Right lobe of liver (tissue), 6 donors: ENCODE measurements at places on chromosomes 11 and 22.

DNA sequence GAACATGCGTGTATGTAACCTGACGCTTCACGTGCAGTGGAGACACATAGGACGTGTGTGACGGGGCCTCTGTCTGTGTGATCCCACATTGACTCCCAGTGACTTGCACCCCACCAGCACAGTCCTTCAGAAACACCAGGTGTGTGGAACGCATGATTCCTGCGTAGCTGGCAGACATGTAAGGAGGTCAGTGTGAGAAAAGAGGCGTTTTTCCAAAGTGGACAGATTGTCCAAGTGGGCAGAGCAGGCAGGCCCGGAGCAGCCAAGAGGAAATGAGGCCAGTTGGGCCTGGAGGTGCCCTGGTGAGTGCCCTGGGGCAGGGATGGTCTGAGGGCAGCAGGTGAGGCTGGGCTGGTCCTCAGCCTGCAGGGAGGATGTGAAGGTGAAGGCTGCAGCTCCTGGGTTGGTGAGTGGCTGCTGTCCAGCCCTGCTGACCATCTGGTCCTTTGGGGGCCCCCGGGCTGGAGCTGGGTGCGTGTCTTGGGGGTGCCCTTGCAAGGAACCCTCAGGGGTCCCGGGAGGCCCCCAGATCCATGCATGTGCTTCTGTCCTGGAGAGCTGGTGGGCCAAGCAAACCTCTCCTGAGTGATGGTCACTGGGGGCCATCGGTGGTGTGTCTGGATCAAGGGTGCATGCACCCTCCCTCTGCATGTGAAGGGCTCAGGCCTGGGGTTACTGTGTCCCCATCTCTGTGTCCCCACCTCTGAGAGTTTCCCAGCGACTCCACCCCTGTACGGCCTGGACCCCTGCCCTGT lies 26.6 kb downstream of the SHANK3 start:
- H3K4me3 ChIP-seq: no peak overlapping the region
- H3K27me3 ChIP-seq: no peaks in the 10 kb centered on the region
- peak; percentile 72 for DNase-seq
- H3K27ac ChIP-seq: peak overlapping the region; percentile 96
- H3K36me3 ChIP-seq: no peaks in the 10 kb centered on the region
- H3K4me1 ChIP-seq: no peaks in the 10 kb centered on the region

- H3K27ac ChIP-seq: no peak overlapping the region
- DNase-seq: no peak
- no peaks in the 10 kb centered on the region for H3K27me3 ChIP-seq
- H3K4me3 ChIP-seq: no peak overlapping the region
- H3K36me3 ChIP-seq: no peaks in the 10 kb centered on the region
Measured at GRCh38 chr11:6542727-6543126, 45.6 kb downstream of the DNHD1 start.

- DNase-seq: no peak
- no peaks in the 10 kb centered on the region for H3K36me3 ChIP-seq
- no peaks in the 10 kb centered on the region for H3K27me3 ChIP-seq
- no peaks in the 10 kb centered on the region for H3K4me1 ChIP-seq
Measured at GRCh38 chr22:39284142-39284980, 35.1 kb downstream of the RPL3 start.

DNA sequence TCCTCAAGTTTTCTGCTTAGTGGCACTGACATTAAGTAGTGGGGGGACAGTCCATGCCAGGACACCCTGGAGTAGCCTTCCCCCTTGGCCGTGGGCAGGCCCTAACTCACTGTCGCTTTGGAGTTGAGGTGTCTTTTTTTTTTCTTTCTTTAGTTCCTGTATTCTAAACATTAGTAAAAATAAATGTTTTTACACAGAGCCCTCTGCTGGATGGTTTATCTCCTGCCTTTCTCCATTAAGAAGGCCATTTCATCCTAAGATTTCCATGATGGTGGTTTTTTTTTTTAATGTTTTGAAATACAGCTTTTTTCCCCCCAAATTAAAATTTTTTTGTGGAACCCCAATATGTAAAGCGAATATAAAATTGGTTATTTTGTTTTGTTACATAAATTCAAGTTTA lies 1.8 kb upstream of the TIGD3 start:
- H3K36me3 ChIP-seq: peaks cover 45% of the 10 kb centered on the region
- H3K4me1 ChIP-seq: no peaks in the 10 kb centered on the region
- no peaks in the 10 kb centered on the region for H3K27me3 ChIP-seq
- no peak for DNase-seq
- no peak overlapping the region for H3K4me3 ChIP-seq

DNA sequence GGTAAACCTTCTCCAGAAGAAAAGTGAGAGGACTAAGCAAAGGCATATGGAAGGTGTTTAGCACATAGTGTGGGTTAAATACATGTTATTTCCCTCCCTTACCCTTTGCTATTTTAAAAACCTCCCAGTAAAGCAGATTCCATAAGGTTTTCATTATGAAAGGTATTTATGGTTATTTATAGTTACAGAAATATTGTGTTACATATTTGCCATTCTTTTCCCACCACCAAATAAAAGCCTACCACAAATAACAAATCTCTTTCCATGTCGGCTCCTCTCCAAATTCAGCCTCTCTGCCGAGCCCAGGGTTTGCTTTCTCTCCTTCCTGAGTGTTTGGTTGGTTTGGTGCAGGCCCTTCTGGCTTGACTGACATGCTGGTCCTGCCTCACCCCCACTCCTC lies 64.4 kb downstream of the INSC start:
- no peaks in the 10 kb centered on the region for H3K36me3 ChIP-seq
- no peaks in the 10 kb centered on the region for H3K4me1 ChIP-seq
- H3K27ac ChIP-seq: no peak overlapping the region
- no peak overlapping the region for H3K4me3 ChIP-seq

DNA sequence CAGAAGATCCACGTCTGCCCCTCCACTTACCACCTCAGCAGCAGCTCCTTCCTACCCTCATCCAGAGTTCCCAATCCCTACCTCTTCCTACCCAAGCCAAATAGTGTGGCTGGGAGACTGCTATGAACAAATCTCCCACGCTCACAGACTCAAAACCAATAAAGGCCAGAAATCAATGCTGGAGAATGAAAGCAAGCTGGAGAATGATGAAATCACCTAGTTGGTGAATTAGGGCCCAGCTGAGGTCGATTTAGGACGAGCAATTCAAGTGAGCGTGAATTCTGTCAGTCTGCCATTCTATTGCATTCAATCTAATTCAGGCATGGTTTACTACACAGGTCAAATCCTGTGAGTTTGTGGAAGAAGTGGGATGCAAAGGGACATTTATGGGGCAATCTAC lies 22.5 kb downstream of the COMMD9 start:
- no peak overlapping the region for H3K27ac ChIP-seq
- no peaks in the 10 kb centered on the region for H3K4me1 ChIP-seq
- H3K4me3 ChIP-seq: no peak overlapping the region
- no peak for DNase-seq
